ENCODE measurements at places on chromosomes 3 and 15. TPM values are rescaled to one million over a fixed set of nuclear protein-coding genes. Genes with fewer than 3 reads are reported as not detected.
A peak's percentile ranks its signal among the peaks of the same experiment; 100 is the strongest.

GRCh38 chr3:159938714-159939113 lies 49.9 kb upstream of the IL12A start:
- no peak for DNase-seq

Gene ACP3
- not detected for total RNA-seq

Gene PARP9
- 147 TPM for total RNA-seq

Gene HIGD2B
- total RNA-seq, result 0.53 TPM

DNA sequence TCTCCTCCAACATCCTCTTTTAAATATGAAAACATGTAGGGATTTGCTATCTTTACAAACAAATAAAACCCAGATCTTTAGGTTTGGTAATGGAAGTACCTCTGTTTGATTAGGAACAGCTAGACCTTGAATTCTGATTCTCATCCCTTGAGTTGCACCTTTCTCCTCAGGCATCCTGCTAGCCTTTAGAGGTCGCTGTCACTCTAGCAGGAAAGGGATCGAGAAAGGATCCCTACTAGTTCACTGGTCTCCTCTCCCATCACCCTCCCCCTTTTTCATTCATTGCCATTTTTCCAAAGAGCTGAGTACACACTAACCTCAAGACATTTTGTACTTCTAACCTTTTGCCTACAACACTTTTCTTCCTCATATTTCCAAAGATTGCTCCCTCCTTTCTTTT lies 569.8 kb downstream of the RBMS3 start:
- DNase-seq, result no peak

Gene CCRL2
- total RNA-seq, result 10.0 TPM

DNA sequence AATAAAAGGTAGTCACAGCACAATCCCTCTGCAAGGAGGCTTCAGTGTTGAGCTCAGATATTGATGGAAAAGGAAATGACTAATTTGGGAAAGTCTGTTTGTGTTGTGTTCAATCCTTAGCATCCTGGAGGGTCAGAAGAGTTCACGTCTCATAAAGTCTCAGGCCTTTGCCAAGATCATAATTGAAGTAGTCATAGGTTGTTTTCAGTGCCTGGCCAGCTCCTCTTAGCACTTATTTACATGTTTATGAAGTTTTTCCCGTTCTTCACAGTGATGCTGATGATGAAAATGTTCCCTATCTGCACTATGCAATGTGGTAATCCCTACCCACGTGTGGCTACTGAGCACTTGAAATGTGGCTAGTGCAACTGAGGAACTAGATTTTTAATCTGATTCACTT lies 61.6 kb upstream of the TGFBR2 start:
- no peak for DNase-seq

DNA sequence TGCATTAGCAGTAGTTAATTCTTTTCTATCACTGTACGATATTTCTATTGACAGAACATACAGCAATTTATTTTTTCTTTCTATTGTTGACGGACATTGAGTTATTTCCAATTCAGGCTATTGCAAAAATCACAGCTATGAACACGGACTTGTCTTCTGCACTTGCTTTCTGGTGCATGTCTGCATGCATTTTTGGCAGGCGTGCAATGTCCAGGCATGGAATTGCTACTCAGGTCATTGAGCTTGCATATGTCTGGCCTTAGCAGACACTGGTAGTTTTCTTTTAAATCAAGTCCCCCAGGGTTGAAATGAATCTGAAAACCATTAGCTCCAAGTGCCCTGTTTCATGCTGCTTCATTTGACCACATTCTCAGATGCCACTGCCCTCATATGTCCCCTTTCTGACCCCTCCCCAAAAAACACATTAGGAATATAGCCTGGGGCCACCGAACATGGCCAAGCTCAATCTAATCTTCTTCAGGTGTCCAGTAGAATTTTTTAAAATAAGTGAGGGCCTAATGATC lies 72.8 kb downstream of the LRIG1 start:
- DNase-seq, result no peak

DNA sequence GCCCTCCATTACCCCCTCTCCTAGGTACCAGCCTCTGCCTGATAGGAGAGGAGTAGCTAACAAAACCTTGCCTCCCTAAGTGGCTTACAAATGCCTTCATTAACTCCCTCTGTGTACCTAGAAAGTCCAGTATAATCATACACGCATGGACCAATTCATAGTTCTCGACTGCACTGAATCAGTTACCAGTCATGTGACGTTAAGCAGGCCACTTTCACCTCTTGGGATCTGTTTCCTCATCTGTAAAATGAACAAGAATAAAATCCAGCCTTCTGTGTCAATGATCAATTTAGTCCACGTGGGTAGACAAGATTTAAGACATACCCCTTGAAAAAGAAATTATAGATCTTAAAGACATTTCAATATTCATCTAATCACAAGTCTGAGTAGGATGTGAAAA lies 72.2 kb downstream of the TRIM69 start:
- DNase-seq, result no peak

DNA sequence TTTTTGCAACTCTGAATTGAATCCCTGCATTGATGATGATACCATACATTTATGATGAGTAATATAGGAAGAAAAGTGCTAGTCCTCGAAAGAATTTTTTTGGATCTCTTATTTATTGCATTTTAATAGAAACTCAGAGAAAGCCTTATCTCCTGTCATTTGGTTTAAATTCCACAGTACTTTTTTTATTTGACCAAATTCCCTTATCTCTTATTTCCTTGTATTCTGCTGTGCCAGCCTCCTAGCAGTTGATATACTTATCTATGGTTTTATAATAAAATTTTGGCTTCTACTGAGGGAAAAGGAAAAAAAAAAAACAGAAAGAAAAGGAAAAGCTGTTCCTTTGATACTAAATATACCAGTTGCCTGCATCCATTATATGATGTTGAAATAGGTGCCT lies 535.1 kb upstream of the NR2F2 start:
- no peak for DNase-seq

DNA sequence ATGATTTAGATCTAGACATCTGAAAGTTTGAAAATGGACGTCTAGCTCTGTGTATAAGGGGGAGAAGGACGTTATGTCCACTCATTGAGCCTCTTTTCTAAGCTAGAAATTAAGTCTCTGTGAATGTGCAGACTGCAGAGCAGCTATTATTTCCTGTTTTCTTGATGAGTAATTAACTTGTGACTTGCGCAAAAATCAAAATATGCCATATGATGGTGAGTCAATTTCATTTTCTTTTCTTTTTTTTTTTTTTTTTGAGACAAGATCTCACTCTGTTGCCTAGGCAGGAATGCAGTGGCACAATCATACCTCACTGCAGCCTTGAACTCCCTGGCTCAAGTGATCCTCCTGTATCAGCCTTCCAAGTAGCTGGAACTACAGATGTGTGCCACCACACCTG lies 14.1 kb downstream of the LACTB start:
- DNase-seq, result no peak

- peak; percentile 44 for DNase-seq
These were observed 52.3 kb downstream of the SUCLG2 start for GRCh38 chr3:67601919-67602608.

DNA sequence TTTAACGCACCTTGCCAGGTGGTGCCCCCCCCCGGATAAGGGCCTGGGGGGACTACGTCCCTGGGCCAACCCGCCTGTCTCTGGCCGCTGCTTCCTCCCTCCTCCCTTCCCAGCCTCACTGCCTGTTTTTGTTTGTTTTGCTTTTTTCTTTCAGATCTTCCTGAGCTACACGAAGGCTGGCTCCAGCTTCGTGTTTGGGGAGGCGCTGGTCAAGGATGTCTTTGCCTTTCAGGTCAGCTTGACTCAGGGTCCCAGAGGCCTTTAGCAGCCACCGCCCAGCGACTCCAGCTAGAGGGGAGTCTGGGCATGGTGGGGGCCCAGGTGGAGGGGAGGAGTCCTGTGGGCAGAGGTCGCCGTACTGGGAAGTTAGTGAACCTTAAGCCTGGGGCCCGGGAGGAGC lies 24.1 kb downstream of the SLC28A1 start:
- no peak for DNase-seq

- DNase-seq, result no peak
These were observed 304.9 kb downstream of the TLE3 start for GRCh38 chr15:69792823-69793222.

DNA sequence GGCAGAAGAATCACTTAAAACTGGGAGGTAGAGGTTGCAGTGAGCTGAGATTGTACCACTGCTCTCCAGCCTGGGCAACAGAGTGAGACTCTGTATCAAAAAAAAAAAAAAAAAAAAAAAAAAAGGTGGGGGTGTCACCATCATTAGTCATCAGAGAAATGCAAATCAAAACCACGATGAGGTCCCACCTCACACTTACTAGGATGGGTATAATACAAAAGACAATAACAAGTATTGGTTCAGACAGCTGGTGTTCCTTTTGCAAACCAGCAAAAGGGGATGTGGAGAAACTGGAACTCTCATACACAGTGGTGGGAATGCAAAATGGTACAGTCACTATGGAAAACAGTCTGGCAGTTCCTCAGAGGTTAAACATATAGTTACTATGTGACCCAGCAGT lies 78.7 kb upstream of the TSC22D2 start:
- no peak for DNase-seq

Gene ITIH1
- not detected for total RNA-seq

DNA sequence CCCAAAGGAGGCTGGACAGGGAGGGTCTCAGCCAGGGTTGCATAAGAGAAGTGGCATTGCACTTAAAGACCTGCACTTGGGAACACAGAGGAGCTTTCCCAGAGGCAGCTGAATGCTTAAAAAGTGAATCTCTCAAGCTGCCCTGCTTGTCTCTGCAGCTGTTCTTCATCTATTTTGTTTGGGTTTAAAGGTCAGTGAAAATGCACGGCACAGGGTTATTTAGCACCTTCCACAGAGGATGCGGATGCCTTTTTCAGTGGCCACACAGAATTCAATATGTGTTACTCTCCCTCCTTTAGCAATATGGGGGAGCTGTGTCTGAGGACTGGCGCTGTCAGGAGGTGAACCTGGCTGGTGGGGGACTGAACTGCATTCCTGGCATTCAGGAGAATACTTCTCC lies 22.7 kb upstream of the CTNNB1 start:
- DNase-seq, result no peak

Gene ALDH1A2
- total RNA-seq, result 0.82 TPM

Gene NDUFB4
- total RNA-seq, result 117 TPM

Gene C3orf62
- 7.0 TPM for total RNA-seq

Gene NUDT16
- 9.8 TPM for total RNA-seq

DNA sequence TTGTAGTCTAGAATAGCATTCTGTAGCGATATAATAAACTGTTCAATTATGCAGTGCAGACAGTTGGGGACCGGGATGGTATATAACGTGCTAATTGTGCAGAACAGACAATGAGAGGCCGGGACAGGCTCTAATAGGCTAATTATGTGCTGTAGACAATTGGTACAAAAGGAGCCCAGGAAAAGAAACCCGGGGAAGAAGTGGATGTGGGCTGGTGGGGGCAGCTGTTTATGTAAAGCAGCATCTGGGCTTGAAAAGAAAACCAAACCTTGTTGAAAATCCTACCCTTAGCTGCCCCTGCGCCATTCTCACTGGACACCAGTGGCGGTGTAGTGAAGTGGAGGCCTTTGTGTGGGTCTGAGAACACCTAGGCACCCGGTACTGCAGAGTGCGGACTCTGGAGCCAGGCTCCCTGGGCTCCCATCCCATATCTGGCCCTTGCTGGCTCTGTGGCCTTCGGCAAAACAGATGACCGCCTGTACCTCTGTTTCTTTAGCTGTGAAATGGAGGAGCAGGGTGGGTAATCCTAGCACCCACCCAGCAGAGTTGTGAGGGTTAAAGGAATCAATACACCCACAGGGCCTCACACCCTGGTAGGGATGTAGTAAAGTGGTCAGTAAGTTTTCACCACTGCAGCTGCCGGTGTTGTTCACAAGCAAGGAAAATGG lies 51.5 kb downstream of the CMTM6 start:
- DNase-seq, result peak; percentile 26

Gene MLF1
- 3.3 TPM for total RNA-seq

GRCh38 chr15:59353994-59354416 lies 18.7 kb downstream of the MYO1E start:
- no peak for DNase-seq

DNA sequence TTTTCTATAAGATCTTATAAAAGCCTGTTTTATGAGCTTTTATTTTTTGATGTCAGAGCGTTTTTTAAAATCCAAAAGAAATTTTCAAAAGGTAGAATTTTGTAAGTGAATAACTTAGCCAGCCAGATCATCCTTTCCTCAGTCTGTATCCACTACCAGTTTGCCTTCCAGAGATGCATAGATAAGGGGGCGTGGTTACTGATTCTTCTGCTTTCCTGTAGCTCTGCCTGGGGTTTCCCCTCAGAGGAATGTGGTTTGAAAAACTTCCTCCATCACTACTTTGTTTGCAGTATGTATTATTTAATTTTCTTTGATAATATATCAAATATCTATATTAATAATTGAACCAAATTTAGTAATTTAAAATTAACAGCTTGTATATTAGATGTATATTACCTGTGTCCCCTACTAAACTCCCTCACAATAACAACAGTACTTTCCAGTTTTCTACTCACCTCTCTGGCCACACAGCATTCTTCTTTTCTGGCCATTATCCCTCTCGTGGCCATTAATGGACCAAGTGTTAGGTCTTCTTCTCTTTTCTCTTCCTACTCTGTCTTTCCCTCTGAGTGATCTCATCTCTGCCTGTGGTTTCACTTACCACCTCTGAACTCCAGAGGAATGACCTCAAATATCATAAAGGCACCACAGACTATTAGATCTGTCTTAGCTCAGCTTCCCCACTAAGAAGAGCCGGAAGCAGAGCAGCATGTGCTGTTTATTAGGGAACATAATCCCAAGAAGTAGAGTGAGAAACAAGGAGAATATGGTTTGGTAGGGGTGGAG lies 239.7 kb downstream of the UBE2E2 start:
- DNase-seq, result no peak

Gene APBA2
- 2.6 TPM for total RNA-seq

GRCh38 chr3:184568924-184569829 lies 7.6 kb downstream of the EPHB3 start:
- no peak for DNase-seq

DNA sequence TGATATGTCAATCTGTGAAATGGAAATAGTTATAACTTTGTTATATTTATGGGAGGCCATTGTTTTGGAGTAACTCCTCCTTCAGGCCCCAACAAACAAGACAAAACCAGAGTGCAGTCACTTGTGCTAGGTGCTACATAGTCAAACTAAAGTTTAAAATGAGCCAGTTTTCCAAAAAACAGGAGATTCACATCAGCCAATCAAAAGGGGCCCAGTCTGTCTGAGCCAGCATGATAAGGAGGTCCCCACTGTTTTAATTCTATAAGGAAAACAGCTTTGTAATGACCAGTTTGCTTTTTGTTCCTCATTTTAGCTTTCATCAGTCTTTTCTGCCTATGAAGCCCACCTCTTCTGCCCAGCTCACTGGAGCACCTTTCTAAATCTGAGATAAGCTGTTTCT lies 94.7 kb upstream of the SLC7A14 start:
- no peak for DNase-seq

DNA sequence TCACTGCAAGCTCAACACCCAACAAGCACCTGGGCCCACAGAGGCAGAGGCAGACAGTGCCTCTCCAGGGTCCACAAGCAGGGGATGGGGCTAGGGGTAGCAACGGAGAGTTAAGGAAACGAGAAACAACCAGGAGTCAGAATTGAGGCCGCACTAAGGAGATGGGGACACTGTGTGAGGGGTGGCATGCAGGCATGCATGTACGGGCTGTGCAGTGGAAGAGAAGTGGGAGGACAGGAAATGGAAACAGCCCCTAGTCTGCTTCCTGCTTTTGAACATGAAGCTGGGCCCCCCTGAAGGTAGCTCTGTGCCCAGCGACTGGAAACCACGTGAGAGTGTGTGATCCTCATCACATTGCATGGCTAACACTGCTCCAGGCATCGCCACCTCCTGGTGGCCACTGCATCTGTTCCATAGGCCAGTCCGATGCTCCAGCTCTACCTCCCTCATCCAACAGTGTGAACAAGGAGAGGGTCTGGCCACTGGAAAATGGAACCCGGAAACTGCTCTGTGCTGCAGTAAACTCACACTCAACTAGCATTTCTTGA lies 44.0 kb downstream of the XXYLT1 start:
- DNase-seq, result peak; percentile 27

Gene ADAMTSL3
- total RNA-seq, result not detected

All from activated CD8-positive, alpha-beta memory T cell treated with anti-CD3 and anti-CD28 coated beads, Interleukin-2, amount 10 ng/mL, durations not matched to agents 7 days and 5 days (primary cell).